ENCODE measurements at places on chromosomes 5 and 9. TPM values are rescaled to one million over a fixed set of nuclear protein-coding genes. Genes with fewer than 3 reads are reported as not detected.

DNA sequence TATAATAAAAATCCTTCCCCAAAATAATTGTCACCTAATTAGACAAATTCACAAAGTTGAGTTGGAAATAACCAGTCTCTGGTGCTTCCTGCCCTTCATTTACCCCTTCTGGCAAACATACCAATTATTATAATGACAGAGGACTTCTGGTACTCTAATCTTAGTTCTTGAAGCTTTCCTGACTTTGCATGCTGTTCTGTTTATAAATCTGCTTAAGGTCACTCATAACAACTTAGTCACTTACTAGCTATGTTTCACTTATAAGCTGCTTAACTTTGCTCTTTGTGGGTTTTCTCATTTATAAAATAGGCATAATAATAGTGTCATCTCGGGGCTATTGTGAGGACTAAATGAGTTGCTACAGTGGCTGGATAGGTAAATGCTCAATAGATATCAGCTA, 446.5 kb downstream of the EFNA5 start:
- no peak for DNase-seq

- no peak for DNase-seq
Observed at GRCh38 chr9:126411948-126412284, 85.3 kb downstream of the MVB12B start.

- no peak for DNase-seq
Observed at GRCh38 chr9:90445391-90445790, 197.2 kb downstream of the DIRAS2 start.

DNA sequence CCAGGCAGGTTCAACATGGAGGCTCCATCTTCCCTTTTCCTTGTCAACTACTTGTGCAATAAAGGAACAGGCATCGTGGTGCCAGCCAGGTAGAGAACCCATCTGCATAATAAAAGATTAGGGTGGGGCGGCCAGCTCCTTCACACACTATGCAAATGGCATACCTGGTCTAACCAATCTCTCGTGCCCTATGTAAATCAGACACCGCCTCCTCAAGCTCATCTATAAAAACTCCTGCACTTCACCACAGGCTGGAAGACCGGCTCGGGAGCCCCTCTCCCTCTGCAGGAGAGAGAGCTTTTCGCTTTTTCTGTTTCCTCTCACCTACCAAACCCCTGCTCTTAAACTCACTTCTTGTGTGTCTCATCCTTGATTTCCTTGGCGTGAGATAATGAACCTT, 244.3 kb upstream of the PUM3 start:
- no peak for DNase-seq

GRCh38 chr5:109453251-109453650, 43.5 kb upstream of the PJA2 start:
- no peak for DNase-seq

DNA sequence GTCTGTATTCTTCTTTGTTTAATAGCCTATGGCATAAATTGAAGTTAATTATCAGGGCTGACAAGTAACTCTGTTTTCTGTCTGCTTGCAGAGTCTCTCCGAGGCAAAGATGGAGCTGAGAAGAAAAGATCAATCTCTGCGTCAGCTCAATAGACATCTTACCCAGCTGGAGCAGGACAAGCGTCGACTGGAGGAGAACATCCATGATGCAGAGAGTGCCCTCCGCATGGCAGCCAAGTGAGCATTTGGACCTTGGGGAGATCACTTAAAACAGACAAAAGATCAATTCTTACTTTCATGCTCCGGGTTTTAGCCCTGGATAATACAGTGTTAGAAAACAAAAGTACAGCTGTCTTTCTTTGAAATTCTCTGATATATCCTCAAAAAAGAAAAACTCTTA, 293.8 kb downstream of the CCDC171 start:
- no peak for DNase-seq

GRCh38 chr5:113108485-113108884, 131.9 kb downstream of the DCP2 start:
- no peak for DNase-seq

- no peak for DNase-seq
Observed at GRCh38 chr9:84001621-84002020, 21.0 kb downstream of the RMI1 start.

- peak; percentile 81 for DNase-seq
Observed at GRCh38 chr9:129584136-129584535, 36.8 kb downstream of the C9orf50 start.

- peak; percentile 28 for DNase-seq
Observed at GRCh38 chr9:91908746-91909145, 41.3 kb downstream of the ROR2 start.

- DNase-seq = no peak
Observed at GRCh38 chr9:16718952-16719351, 151.5 kb downstream of the BNC2 start.

DNA sequence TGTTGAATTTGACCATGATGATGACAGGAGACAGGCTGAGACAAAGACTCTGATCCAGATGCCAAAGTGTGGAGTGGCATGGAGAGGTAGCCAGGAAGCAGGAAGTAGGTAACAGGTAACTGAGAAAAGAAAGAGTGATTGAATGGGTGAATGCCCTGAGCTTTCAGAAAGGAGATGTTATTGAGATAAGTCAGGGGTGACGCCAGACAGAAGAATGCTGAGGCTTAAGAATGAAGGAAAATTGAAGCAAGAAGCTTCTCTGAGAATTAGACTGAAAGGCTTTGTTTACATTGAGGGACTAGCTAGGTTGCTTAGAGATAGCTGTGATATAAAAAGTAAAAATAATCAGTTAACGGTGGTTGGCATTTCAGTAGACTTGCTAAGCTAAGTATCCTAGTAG, 165.7 kb downstream of the PSAT1 start:
- DNase-seq = no peak

Gene MBLAC2
- 5.8 TPM for total RNA-seq

Gene N4BP3
- total RNA-seq = 45.8 TPM

Gene CRAT
- total RNA-seq = 15.2 TPM

All from SJCRH30 (cell line).